Stimulated activated CD4-positive, alpha-beta T cell treated with anti-CD3 and anti-CD28 coated beads, Interleukin-15, amount 100 ng/mL, for 1 hour (primary cell): ENCODE measurements at places on chromosomes 5 and 9.

DNA sequence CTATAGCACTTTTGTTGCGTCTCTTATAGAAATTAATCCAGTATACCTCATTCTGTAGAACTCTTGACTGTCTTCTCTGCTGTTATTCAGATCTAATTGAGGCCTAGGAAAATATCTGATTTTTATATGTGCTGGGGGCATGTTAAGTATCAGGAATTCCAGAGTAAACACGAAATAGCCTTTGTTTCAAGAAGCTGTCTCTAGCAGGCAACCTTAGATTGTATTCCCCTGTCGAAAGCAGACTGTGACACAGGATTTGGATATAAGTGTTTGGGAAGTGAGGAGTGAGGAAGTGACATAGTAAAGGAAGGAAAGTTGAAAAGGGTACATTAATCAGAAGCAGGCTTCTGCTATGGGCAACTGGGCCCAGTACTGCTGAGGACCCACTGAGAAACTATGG is 72.1 kb upstream of the RASA1 start:
- no peak for DNase-seq

- DNase-seq: no peak
These were observed 3.3 kb downstream of the SETX start for GRCh38 chr9:132351404-132352045.

GRCh38 chr5:66843065-66843464 is 246.9 kb downstream of the MAST4 start:
- no peak for DNase-seq

- DNase-seq: no peak
These were observed 186.4 kb upstream of the MRPS30 start for GRCh38 chr5:44622331-44622730.

- DNase-seq: no peak
These were observed 10.6 kb downstream of the DDX46 start for GRCh38 chr5:134769206-134769605.

- no peak for DNase-seq
These were observed 174.4 kb upstream of the PRLR start for GRCh38 chr5:35404701-35405100.

DNA sequence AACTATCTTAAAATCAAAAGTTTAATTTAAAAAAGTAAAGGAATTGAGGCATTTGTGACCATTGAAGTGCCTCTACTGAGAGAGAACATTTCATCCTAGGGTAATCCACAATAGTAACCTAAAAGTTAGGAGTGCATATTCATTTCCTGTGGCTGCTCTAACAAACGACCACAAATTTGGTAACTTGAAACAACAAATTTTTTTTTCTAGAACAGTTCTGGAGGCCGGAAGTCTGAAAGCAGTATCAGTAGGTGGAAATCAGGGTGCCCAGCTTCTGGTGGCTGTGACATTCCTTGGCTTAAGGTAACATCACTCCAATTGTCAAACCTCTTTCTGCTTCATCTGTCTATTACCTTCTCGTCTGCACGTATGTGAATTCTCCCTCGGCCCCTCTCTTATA is 67.1 kb upstream of the SSBP2 start:
- DNase-seq: no peak

DNA sequence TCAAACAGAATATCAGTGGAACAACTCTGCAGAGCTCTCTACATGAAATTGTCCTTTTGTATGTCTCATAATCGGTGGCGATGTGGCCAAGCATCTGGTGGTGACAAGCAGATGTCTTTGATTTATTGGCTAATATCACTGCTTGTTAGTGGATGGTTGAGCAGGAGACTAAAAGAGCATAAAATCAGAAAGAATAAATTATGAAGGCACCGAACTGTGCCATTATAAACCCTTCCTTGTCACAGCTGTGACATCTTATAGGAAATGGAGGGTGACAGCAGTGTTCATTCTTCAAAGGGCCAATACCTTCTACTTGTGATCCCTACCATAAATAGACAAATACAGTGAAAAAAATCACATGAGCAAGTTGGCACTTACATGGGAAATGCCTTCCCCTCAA is 1404.3 kb downstream of the MAT2B start:
- no peak for DNase-seq

DNA sequence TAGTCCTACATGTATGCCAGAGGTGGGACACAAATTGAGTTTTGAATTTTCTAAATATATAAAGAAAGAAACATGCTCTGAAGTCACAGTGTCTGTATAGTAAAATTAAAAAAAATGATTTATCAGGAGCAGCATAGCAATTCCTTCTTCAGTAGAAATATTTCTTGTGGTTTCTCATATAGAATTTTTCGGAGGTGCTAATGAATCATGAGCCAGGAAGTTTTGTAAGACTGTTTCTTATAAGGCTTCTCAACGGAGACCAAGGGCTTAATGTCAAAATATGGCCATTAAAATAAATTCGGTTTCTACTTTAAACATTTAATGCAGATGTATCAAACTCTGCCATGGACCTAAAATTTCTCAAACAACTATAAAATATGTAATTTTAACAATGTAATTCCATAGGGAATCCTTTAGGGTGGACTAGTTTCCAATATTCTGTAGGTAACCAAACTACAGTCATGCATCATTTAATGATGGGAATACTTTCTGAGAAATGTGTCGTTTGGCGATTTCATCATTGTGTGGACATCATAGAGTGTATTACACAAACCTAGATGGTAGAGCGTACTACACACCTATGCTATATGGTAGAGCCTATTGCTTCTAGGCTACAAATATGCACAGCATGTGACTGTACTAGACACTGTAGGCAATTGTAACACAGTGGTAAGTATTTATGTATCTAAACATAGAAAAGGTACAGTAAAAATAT is 66.3 kb downstream of the ANKRD55 start:
- DNase-seq: no peak

DNA sequence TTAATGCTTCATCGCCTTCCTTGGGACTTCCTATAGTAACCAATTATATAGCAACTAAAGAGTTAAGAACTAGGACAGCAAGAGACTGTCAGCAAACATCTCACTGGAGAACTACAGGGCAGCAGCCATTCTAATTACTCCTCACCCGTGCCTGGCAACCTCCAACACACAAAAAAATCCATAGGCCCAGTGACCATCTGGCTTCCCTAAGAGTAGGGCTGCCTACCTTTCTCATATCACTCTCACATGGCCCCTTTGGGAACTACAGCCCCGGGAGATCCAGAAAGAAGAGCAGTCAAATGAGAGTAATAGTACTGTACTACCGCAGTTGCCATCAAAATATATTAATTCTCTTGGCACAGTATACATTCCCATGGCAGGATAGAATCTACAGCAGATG is 5.7 kb downstream of the DCAF10 start:
- DNase-seq: no peak

DNA sequence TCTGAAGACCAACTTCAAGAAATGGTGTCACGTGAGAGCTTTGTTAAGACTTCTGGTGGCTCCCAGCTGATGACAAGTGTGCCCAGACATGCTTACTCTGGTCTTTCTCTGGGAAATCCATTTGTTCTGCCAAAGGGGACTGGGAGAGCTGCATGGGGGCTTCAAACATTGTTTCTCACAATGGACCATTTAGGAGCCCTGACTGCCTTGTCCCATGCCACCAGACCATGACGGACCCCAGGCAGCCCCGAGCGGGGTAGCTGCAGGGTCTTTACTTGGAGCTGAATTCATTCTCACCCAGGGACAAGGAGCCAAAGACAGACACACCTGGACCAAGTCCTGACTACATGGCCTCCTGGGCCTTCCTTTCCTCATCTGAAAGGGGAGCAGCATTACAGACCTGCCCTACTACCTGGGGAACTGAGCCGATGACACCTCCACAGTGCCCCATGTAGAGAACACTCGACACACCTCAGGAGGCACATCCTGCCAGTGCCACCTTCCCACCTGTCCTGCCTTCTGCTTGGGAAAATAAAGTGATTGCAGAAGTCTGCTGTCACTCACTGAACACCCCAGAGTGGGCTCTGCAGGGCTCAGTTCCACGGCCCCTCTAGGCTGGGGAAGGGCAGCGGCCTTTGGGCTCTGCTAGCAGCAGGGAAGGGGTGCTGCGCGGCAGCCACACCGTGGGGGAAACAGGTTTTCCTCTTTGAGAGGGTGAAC is 169.0 kb downstream of the DAB2IP start:
- no peak for DNase-seq

DNA sequence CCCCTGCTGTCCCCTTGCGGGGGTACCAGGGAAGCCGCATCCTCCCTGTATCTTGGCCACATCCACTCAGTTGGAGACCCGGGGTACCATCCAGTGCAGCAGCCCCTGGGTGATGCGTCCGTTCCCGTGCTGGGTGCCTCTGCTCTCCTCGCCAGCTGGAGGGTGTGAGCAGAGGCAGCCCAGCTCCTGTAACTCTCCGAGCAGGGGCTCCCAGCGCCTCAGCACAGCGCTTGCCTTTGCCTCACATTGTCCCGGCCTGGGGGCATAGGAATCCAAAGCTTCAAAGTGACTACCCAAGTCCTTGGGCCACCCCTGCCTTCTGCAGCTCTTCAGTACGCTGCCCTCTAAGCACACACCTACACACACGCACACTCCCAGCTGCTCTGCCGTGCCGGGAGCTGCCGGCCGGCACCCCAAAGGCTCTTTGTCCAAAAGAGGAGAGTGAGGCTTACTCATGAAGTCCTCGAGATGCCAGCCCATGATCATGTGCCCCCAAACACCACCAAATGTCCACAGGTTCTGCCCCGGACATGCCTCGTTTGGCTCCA is 733 bp downstream of the ANGPTL2 start:
- DNase-seq: no peak

DNA sequence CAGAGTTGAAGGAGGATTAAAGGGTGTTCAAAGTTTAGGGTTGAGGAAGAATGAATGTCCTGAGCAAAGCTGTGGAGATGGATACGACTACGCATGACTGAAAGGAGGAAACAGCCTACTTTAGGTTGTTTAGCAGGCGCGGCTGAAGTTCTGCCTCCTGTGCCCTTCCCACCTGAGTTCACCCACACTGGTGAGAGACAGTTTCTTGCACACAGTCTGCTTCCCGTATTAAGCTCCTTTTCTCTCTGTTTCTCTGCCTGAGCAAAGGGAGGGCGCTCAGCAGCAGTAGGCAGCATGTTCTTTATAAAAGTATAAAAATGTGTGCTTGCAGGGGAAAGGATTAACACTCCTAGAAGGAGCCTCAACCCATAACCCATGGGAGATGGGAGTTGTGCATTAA is 224.0 kb upstream of the SMARCA2 start:
- DNase-seq: no peak

GRCh38 chr5:138454121-138454520 is 11.2 kb upstream of the EGR1 start:
- no peak for DNase-seq
